ENCODE measurements at places on chromosomes 2 and 18.

DNA sequence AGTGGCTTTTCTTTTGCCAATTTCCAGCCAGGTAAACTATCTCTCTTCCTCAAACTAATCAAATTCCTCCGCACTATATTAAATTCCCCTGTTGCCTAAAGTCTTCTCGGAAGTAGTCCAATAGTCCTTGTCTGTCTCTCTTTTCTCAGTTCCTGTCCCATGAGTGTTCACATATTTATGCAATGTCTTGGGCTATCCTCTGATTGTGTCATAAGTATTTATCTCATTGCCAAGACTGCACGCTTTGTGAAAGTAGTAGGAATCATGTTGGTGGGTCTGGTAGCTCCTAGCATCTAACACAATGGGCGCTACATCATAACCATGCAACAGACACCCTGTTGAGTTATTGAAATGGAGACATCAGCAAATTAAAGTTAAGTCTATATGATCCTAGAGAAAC lies 59.9 kb upstream of the POU3F3 start:
- DNase-seq: no peak

- no peak for DNase-seq
Observed at GRCh38 chr18:44568342-44568741, 112.3 kb upstream of the SETBP1 start.

- DNase-seq: peak; percentile 77
Observed at GRCh38 chr2:41930807-41931566, 116.8 kb upstream of the PKDCC start.

GRCh38 chr18:68121826-68122225 lies 593.1 kb downstream of the TMX3 start:
- no peak for DNase-seq

GRCh38 chr2:98180456-98180855 lies 93.5 kb downstream of the VWA3B start:
- no peak for DNase-seq

Measured in ACHN (cell line).